ENCODE measurements at places on chromosomes 12 and 14.
A peak's percentile ranks its signal among the peaks of the same experiment; 100 is the strongest.

- DNase-seq, result no peak
Observed at GRCh38 chr14:52121441-52121840, 52.6 kb upstream of the NID2 start.

GRCh38 chr14:93156693-93157369 is 27.9 kb downstream of the MOAP1 start:
- no peak for DNase-seq

GRCh38 chr12:75756771-75757170 is 245.4 kb upstream of the KRR1 start:
- no peak for DNase-seq

DNA sequence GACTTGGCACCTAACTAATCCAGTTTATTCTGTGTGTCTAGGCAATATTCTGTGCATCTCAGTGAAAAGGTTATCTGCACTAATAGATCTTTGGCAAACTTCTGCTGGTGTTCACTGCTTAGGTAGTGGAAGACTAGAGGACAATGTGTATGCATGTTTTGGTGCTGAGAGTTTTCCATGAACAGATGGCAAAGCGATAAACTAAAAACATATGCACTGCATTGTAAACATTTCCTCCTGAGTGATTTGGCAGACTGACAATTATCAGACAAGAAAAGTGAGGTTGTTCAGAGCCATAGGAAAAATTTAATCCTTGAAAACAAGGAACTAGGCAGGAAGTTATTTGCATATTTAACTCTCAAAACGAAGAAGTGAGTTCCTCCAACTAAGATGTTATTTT is 400.4 kb downstream of the ATP23 start:
- no peak for DNase-seq

GRCh38 chr12:130791629-130792028 is 47.4 kb downstream of the STX2 start:
- DNase-seq, result no peak

GRCh38 chr14:105021656-105022275 is 883 bp upstream of the CDCA4 start:
- peak; percentile 32 for DNase-seq

DNA sequence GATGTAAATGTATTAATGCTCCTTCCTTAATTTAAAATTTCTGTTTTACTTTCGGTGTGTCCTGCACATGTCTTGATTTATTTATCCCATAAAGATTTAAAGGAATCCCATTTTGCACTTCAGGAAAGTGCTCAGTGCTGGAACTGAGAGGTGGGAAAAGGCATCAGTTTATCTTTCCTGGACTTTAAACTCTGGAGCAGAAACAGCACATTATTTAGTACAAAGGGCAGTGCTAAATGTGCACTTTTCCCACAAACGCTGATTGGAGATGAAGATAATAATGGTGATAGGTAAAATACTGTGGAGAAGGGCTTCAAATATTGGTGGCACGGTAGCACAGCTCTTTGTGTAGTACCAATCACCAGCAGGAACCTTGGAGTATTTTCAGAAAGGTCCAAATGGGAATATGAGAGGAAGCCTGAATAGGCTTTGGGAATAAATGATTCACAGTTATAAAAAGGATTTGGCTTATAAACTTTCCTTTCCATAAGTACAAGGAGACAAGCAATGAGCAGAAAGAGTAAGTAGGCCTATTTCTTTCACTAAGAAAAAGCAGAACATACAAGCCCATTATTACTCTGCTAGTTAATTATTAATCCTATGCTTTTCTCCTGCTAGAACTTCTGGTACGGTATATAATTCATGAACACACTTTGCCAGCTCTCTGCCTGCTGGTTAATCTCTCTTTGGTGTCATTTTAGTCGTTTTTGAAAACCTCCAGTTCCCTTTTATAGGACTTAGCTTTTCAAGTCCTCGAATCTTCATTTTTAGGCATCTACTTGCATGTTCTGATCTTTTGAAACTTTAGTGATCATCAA is 58.3 kb downstream of the SLC15A5 start:
- DNase-seq, result no peak

GRCh38 chr12:26338586-26339572 is 143.5 kb downstream of the SSPN start:
- no peak for DNase-seq

DNA sequence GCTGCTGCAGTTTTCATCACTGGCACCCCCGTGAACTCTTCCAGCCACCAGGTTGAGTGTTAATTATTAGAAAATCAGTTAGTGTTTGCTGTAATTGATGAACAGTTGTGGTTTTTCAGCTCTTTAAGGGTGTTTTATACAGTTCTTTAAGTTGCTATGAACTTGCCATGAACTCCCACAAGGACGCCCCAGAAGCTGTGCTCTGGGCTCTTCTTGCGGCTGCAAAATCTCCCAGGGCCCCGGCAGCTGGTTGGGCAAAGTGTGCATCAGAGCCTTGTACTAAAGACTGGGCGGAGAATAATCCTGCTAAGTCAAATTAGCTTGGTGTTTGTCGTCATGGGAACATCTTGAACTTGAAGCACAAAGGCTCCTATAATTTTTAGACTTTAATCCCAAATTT is 82.2 kb downstream of the EML1 start:
- DNase-seq, result no peak

- no peak for DNase-seq
Observed at GRCh38 chr14:33676135-33676566, 274.7 kb downstream of the EGLN3 start.

DNA sequence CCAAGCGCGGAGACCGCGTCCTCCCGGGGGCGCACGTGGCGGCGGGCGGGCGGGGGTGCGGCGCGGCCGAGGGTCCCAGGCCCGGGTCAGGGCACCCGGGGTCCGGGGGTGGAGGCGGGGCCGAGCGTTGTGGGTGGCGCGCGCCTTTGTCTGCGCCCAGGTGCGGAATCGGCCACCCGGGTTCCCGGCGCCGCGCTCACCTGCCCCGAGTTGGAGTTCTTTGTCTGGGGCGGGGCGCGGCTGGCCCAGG is 50.1 kb downstream of the LRCOL1 start:
- no peak for DNase-seq

GRCh38 chr14:74841230-74842207 is 34.4 kb downstream of the PROX2 start:
- no peak for DNase-seq

DNA sequence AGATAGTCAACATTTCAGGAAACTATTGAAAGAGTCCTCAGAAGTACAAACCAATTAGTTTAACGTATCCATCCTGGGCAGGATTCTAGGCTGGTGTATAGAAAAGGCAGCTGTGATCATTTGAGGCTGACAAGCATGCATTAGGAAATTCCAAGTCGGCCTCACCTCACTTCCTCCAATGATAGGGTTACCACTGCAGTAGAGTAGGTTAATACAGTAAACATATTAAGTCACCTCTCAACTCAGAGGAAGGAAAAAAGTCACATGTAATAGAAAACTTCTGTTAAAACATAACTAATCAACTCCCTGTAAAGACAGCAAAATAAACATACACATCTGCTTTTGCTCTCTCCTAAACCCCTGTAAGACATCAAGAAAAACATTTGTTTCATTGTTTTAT is 33.5 kb downstream of the MED13L start:
- no peak for DNase-seq

DNA sequence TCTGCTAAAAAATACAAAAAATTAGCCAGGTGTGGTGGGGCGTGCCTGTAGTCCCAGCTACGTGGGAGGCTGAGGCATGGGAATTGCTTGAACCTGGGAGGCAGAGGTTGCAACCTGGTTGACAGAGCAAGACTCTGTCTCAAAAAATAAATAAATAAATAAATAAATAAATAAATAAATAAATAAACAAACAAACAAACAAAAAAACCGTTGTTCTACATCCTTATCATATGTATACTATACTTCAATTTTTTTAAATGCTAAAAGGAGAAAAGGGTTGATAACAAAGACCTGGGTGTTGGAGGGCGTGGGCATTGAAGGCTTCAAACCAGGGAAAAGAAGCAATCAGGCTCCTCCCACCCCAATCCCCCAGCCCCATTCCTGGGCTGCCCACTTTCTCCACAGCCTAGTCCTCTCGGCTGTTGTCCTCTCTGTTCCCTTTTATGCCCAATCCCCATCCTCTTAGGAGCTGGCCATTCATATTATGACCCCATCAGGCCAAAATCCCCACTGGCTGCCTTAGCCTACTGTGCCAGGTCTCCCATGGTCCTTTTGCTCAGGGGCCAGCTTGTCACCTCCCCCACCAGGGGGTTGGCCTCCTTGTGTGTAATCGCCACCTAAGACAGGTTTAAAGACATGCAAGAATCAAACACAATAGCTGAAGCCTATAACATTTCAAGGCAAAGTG is 30.2 kb downstream of the CLMN start:
- DNase-seq, result no peak

GRCh38 chr12:122021193-122021821 is 377 bp upstream of the BCL7A start:
- DNase-seq, result no peak

- no peak for DNase-seq
Observed at GRCh38 chr14:83071888-83072501, 1538.3 kb upstream of the SEL1L start.

GRCh38 chr12:98224584-98225221 is 290.7 kb upstream of the TMPO start:
- DNase-seq, result no peak

GRCh38 chr12:89551747-89552146 is 25.9 kb upstream of the POC1B start:
- no peak for DNase-seq

DNA sequence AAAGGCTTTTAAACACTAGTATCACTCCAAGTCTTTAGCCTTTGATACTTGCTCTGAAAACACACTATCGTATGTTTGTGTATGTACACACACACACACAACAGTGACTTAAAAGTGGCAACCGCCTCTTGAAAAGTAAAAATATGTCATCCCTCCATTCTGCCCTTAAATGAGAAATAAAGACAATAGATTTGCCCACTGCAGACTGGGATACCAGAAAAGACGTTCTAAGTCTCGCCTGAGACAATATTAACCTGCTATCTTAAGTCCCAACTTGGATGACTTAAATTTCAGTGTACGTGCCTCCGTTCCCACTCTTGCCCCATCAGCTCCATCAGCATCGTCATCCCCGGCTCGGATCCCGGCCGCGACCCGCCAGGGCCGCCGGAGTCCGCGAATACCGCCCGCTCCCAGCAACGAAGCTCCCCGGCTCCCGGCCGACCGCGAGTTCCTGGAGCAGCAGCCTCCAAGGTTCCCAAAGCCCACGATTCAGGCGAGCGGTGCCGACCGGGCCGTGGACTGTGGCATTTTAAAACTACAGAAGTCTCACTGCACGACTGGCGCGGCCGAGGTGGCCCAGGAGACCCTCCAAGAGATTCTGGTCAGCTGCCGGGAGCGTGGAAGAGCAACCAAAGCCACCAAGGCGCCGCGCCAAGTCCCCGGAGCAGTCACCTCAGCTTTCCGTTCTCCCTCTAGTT is 2.8 kb upstream of the ARID2 start:
- peak; percentile 29 for DNase-seq

DNA sequence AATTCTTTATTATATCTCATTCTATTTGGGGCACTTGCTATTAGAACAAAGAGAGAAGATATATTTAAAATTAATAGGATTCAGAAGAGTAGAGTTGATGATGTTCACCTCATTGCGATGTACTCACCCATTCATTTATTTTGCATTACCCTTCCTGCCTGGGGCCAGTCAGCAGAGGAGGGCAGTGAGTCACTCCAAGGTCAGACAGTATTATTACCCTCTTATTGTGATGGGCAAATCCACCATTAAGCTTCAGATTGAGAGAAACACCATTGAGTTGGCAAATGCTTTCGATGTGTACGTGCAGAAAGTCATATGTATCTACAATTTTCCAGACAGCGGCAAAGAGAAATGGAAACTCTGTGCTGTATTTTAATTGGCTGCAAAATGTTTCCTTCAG is 134.2 kb downstream of the BICD1 start:
- no peak for DNase-seq

- no peak for DNase-seq
Observed at GRCh38 chr12:101620762-101621133, 26.0 kb downstream of the MYBPC1 start.

GRCh38 chr14:76227450-76228050 is 75.8 kb downstream of the GPATCH2L start:
- no peak for DNase-seq

DNA sequence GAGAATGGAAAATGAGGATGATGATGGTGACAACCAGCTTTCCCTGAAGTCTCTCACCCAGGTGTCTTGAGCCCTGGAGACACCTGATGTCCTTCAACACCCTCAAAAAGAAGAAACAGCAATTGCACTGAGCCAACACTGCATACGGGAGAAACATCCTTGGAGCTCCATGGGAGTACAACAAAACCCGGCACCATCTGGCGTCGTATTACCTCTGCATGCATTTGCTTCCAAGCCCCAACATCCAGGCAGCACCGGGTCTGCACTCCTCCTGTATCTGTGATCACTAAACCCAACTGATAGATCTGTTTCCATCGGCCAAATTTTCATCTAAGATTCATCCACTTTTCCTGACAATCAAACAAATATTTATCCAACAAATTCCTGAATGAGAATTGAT is 249.9 kb downstream of the DPF3 start:
- no peak for DNase-seq

DNA sequence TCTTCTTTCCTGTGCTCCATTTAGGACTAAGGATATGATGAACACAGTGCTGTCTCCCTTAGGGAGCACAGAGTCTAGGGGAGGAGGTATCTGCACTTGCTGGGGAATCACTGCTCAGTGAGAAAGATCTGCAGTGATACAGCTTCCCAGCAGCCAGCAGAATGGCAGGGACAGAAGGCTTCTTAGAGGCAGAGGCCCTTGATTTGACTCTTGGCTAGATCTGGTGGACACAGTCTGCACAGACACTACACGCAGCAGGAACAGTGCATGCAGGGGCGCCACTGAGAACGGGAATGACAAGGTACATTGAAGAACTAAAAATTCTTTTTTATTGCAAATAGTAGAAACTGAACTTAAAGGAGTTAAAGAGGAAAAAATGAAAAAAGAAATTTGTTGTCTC is 51.6 kb downstream of the KCNA1 start:
- DNase-seq, result no peak

GRCh38 chr12:56487448-56488040 is 417 bp downstream of the GLS2 start:
- DNase-seq, result peak; percentile 18

DNA sequence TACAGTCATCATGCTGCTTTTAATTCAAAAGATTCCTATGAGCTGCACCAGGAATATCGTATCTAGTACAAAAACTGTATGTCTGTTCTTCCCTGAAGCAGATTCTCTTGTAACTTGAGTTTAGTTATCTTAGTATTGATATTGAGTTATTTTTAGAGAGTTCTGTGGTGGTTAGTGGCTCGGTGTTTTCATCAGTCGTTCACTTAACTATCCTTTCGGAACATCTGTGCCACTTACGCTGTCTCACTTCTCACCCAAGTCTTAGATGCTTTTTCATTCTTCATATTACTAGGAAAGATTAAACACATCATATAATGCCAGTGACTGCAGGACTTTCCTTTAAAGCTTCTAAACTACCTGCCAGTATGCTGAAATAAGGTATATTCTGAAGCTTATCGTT is 251.0 kb downstream of the FBXL14 start:
- no peak for DNase-seq

GRCh38 chr12:40017488-40017887 is 88.4 kb downstream of the SLC2A13 start:
- DNase-seq, result no peak

GRCh38 chr14:50944647-50945413 is 547 bp upstream of the PYGL start:
- DNase-seq, result no peak

GRCh38 chr14:63432228-63432627 is 110.9 kb downstream of the PPP2R5E start:
- DNase-seq, result no peak

- no peak for DNase-seq
Observed at GRCh38 chr14:52073251-52073650, 4.4 kb upstream of the NID2 start.

GRCh38 chr12:103698752-103699560 is 111.9 kb downstream of the STAB2 start:
- DNase-seq, result no peak
